ENCODE measurements at places on chromosomes 11 and 22.

GRCh38 chr11:115644856-115645255 is 140.6 kb upstream of the CADM1 start:
- H3K27me3 ChIP-seq = peaks cover 16% of the 10 kb centered on the region
- H3K36me3 ChIP-seq = no peaks in the 10 kb centered on the region
- H3K27ac ChIP-seq = no peak overlapping the region
- no peaks in the 10 kb centered on the region for H3K4me1 ChIP-seq
- H3K4me3 ChIP-seq = no peak overlapping the region
- no peak for DNase-seq

DNA sequence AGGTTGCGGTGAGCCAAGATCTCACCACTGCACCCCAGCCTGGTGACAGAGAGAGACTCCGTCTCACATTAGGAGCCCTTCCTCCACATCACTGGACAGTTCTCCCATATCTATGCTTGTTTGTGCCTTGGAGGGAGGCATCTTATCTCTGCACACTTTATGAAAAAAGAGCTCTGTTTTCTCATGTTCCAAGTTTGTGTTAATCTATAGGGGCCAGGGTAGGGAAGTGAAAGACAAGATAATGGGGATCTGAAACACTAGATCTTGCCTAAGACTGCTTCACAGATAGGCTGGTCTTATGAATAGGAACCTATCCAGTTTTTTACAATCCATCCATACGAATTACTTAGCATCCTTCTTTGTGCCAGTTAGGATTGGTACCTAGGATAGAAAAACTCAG is 17.1 kb downstream of the OR6Q1 start:
- H3K27me3 ChIP-seq = peaks cover 5% of the 10 kb centered on the region
- H3K4me1 ChIP-seq = no peaks in the 10 kb centered on the region
- no peak overlapping the region for H3K4me3 ChIP-seq
- DNase-seq = no peak
- H3K27ac ChIP-seq = no peak overlapping the region
- no peaks in the 10 kb centered on the region for H3K36me3 ChIP-seq

DNA sequence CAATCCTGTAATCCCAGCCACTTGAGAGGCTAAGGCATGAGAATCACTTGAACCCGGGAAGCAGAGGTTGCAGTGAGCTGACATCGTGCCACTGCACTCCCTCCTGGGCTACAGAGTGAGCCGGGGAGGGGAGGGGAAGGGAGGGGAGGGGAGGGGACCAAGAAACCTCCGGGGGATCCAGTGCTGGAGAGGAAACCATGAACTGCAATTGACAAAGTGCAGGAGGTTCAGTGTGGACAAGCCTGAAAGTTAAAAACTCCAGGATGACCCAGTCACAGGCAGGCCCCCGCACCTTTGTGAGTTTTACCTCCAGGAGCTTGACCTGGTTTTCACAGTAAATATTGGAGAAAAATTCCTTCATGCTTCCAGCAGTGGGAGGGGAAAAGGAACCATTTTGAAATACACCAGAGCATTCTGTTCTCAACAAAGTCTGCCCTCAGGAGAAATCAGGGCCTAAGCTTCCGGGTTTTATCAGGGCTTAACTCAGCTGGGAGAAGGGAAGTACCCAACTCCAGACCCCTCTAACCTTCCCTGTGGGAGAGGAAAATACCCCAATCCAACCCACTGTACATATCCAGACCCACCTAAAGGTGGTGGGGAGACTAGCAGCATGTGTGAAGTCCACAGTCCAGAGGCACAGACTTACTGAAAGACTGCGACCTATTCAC is 15.5 kb upstream of the ZFTA start:
- no peak overlapping the region for H3K27ac ChIP-seq
- no peaks in the 10 kb centered on the region for H3K36me3 ChIP-seq
- peaks cover 4% of the 10 kb centered on the region for H3K27me3 ChIP-seq
- H3K4me3 ChIP-seq = no peak overlapping the region

- no peak for DNase-seq
- H3K27ac ChIP-seq = peak overlapping the region; percentile 87
- peaks cover 12% of the 10 kb centered on the region for H3K4me1 ChIP-seq
Measured at GRCh38 chr11:44065161-44065661, 859 bp upstream of the ACCS start.

DNA sequence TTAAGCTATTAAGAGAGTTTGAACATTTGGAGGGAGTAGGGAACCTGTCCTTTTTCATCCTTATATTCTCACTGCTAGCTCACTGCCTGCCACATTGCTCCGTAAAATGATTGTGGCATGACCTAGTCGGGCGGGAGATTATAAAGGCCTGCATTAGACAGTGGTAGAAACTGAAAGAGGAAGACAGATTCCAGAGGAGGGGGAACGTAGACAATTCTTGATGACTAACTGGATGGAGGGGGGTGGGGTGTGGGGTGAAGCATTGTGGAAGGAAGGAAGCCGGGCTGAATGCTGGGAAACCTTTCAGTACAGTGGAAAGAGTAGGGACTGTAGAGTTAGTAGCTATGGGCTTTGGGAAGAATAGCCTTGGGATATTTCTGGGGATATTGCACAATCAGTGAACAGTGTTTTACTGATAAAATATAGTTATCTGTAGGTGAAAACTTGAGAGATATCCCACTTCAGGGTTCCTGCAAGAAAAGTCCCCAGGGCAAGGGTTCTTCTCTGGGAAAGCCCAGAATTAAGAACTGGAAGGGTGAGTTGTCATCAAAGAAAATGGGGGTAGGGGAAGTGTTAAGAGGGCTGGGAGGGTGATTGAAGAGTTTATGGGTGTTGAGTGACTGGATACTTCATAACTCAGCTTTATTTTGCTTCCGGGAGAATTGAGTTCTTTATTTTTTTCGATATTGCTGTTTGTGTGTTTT is 2.1 kb downstream of the MED15 start:
- peak; percentile 58 for DNase-seq
- H3K4me1 ChIP-seq = peaks cover 48% of the 10 kb centered on the region
- H3K4me3 ChIP-seq = peak overlapping the region; percentile 94

DNA sequence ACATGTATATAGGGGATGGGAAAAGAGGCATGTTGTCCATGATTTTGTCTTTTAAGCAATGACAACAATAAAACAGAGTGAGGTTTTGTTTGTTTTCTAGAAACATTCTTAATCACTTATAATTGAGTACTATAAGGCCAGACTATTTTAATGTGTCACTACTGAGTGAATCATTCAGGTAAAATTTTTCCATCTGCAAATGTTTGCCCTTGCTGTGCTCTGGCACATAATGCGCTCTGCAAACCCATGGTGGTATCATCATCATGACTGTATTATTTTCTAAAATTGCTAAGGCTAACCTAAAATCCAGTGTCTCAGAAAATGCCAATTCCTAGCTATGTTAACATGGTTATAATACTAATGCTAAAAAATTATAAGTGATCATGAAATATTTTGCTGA is 261.2 kb downstream of the CADM1 start:
- no peak overlapping the region for H3K27ac ChIP-seq
- DNase-seq = no peak
- no peaks in the 10 kb centered on the region for H3K27me3 ChIP-seq
- H3K4me1 ChIP-seq = no peaks in the 10 kb centered on the region

DNA sequence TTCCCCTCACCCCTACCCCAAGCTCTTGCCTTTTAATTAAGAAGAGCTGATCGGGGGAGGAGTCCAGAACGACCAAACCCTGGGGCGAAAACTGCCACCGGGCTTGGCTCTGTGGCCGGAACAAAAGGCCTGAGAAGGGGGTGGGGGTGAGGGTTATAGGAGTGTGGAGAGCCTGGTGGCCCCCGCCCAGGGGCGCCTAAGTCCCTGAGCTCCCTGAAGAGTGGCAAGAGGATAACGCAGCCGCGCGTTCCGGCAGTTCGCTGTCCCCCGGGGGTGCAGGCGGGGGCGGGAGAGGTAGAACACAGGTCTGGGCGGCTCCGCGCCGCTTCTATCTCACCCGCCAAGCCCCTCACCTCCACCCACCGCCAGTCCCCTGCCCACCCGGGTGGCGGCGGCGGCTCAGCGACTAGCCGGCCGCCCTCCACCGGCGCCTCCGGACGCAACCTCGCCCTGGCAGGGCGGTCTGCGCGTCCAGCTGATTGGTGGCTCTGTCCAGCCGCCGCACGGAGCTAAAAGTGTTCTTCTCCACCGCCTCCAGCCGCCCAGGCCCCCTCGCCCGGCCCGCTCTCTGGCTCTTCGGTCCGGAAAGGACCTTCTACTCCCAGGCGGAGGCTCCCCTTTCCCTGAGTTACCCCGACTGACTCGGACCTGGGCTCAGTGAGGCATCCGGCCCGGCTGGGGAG is 18.7 kb upstream of the BDNF start:
- peaks cover 37% of the 10 kb centered on the region for H3K27me3 ChIP-seq
- H3K27ac ChIP-seq = no peak overlapping the region
- H3K4me1 ChIP-seq = peaks cover 6% of the 10 kb centered on the region
- no peaks in the 10 kb centered on the region for H3K36me3 ChIP-seq
- H3K4me3 ChIP-seq = no peak overlapping the region

DNA sequence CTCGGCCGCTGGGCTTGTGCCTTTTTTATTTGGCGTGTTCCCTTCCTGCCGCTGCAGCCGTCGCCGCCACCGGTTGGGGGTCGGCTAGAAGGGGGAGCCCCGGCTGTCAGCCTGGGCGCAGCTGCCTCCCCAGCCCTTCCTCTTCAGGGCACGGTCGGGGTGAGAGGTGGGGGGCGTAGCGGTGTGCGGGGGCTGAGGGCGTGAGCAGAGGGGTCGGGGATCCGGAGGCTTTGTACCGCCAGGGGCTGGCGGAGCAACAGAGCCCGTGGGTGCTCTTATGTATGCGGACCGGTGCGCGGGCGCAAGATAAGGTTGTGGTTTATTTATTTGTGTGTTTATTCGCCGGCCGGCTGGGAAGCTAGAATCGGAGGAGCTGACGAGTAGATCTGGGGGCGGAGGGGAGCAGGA is 477 bp downstream of the ZBTB16 start:
- no peak overlapping the region for H3K27ac ChIP-seq
- H3K4me3 ChIP-seq = peak overlapping the region; percentile 88
- no peak for DNase-seq
- H3K4me1 ChIP-seq = peaks cover 9% of the 10 kb centered on the region
- no peaks in the 10 kb centered on the region for H3K36me3 ChIP-seq
- peaks cover 12% of the 10 kb centered on the region for H3K27me3 ChIP-seq
